Substantia nigra (tissue), 51 donors: ENCODE measurements at places on chromosomes 13 and 19.

GRCh38 chr13:98544104-98544710, 32.7 kb downstream of the STK24 start:
- DNase-seq: no peak

- no peak for DNase-seq
Measured at GRCh38 chr19:44875666-44876451, 15.2 kb upstream of the TOMM40 start.

GRCh38 chr13:107332188-107332587, 764.3 kb upstream of the ARGLU1 start:
- DNase-seq: no peak

- DNase-seq: no peak
Measured at GRCh38 chr19:40078377-40078776, 12.4 kb downstream of the ZNF780A start.
